ENCODE measurements at places on chromosomes 3 and 15.

- peak; percentile 40 for DNase-seq
These were observed 25.0 kb downstream of the MSL2 start for GRCh38 chr3:136171097-136171542.

DNA sequence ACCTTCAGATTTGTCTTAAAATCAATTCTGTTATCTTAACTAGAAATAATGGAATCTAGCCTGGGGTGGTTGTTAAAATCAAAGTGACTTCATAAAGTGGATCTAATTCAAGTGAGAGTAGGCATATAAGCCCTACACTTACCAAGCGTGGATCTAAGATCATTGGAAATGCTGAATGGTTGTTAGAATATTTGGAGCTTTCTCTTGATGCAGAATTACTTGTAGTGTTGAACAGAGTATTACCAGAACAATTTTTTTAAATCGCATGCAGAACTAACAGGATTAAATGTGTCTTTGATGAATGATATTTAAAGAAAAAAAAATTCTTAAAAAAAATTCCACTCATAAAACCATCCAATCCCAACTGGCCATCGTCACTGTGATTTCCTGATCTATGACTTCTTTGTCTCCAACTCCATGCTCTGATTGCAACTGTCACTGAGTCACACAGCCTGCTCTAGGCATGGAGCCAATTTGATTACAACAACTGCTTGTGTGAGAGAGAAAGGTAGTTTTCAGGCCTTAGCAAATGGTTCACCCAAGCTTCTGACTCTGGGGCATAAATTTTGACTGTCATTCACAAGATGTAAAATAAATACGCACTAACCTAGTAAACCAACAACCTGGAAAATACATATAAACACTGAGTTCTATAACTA, 25.9 kb upstream of the SPRED1 start:
- DNase-seq, result peak; percentile 73

DNA sequence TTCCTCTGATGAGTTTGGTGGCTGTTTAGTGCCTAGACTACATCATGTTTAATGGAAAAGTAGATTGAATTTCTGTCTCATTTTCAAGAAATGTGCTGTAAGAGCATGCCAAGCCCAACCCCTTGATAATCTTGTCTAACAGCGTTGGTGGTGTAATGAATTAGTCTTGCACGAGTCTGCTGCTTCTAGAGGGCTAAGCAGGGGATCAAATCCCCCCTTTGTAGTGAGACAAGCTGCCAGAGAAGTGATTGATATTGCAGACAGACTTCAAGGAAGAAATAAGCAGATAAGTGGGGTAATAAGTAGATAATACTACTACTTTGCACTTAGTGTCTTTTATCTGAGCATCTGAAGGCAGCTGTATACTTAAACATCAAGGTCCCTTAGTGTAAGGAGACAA, 141.4 kb downstream of the TP63 start:
- DNase-seq, result peak; percentile 40

GRCh38 chr3:101656651-101657050, 20.3 kb downstream of the ZBTB11 start:
- DNase-seq, result no peak

GRCh38 chr15:42576776-42577175, 1.4 kb downstream of the STARD9 start:
- no peak for DNase-seq

DNA sequence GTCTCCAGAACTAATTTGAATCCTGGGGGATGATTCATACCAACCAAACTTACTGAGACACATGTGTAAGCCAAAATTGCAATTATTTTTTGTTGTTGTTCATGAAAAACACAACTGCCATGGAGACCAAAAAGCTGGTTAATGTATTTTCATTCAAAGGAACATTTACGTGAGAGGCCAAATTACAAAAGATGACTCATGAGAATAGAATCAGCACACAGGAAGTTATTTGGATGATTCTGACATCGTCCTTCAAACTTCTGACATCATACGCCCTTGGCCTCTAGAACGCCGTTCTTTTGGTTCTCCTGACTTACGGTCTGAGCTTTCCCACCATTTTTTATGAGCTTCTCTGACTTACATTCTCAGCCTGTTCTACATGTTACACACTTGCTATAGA, 3.0 kb upstream of the ZNF280D start:
- peak; percentile 70 for DNase-seq

- DNase-seq, result no peak
These were observed 767.7 kb upstream of the ALCAM start for GRCh38 chr3:104598848-104599511.

DNA sequence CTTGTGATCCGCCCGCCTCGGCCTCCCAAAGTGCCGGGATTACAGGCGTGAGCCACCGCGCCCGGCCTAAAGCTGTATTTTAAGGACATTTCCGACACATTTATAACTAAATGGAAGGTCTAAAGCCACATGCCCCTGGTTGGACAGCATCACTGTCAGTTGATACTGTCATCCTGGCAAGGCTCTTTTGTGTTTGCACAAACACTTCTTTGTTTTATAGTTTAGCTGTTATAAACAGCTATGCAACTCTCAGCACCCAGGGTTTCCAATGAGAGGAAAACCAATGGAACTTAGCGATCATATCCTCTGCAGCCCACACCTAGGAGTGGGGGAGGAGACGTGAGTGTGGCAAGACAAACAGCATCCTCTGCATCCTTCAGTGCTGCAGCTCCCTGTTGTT, 19.7 kb downstream of the NIPA1 start:
- no peak for DNase-seq

- no peak for DNase-seq
These were observed 47.2 kb upstream of the SECISBP2L start for GRCh38 chr15:49093252-49094105.

DNA sequence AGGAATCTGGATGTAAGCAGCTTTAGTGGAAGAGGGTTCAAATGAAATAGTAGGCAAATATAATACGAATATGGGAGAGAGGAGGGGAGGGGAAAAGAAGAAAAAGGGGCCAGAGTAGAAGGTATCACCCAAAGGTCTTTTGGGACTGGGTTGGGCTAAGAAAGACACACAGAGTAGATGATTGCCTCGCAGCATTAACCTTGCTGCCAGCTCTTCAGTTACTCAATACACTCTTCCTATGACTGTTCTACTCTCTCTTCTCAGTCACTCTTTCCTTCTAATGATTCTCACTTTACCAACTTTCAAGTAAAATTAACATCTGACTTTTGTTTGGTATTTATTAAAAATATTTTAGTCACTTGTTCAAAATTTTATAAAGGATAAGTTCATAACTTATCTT, 52.8 kb downstream of the CLASP2 start:
- DNase-seq, result no peak

- DNase-seq, result peak; percentile 35
These were observed 48.8 kb downstream of the UACA start for GRCh38 chr15:70714565-70714964.

- DNase-seq, result peak; percentile 71
These were observed 65.7 kb upstream of the ALDH1L1 start for GRCh38 chr3:126245811-126246727.

DNA sequence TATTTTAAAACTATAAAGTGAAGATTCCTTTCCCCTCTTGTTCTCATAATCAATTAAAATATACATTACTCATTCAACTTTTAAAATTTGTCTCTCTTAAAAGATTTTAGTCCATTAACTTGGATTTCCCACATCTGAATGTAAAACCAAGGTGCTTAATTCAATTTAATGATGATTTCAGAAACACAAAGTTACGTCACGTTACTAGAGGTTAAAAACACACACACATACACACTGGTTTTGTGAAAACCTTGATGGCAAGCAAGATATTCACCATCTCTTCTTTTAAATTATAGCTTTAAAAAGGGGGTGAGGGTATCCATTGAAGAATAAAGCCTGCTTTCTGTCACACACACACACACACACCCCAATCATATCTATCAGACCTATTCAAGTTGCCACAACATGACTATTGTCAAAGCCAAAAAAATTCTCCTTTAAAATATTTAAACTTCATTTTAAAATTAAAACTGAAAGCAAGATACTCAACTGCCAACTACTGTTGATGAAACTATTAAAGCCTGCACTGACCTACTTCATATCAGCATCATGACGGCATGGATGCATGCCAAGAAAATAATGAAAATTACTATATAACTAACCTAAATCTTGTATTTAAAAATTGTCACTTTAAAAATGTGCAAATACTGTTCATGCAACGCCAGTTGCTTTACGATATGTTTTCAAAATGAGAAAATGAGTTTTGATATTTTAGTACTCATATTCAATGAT, 2.1 kb downstream of the RFX7 start:
- DNase-seq, result peak; percentile 4

DNA sequence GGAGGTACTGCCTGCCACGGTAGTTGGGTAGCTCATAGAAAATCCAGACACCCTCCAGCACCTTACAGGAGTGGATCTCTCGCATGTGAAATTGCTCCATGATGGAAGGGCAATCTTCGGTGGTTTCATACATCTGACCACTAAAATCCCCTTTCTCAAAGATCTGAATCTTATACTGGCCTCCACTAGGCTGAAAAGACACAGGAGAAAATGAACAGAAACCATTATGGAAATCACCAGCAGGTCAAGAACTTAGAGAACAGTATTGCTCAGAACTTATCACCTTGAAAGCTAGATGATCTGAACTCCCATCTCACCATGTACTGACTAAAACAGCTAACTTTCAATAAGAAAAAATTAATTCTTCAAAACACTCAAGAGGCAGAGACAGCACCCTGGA, 5.4 kb downstream of the CRYGS start:
- DNase-seq, result no peak

- peak; percentile 64 for DNase-seq
These were observed 30.8 kb upstream of the MAP3K13 start for GRCh38 chr3:185332026-185332735.

- no peak for DNase-seq
These were observed 33.8 kb downstream of the SLCO3A1 start for GRCh38 chr15:91887321-91887720.

DNA sequence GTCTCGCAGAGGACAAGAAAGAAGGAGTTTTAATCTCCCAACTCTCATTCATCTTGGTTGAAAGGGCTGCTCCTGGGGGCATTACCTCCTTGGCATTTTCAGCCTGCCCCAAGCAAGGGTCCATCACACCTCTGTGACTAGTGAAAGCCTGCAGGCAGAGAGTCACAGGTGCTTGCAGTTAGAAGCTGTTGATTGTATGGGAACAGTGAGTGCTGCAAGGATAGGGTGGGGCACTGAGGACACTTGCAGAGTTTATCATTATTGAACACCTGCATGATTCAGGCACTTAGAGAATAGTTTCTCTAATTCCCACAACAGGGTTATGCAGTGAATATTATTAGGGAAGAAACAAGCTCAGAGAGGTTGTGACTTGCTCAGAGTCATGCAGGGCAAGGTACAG, 41.7 kb upstream of the IGF2BP2 start:
- DNase-seq, result no peak

- peak; percentile 53 for DNase-seq
These were observed 34.2 kb upstream of the PRR23E start for GRCh38 chr3:127158614-127159229.

GRCh38 chr3:128317698-128318231, 148.9 kb downstream of the DNAJB8 start:
- no peak for DNase-seq

- DNase-seq, result no peak
These were observed 9.5 kb downstream of the OSBPL10 start for GRCh38 chr3:31971607-31972006.

- no peak for DNase-seq
These were observed 24.7 kb downstream of the SPATA12 start for GRCh38 chr3:57085211-57085610.

GRCh38 chr3:43319794-43320193, 33.5 kb downstream of the SNRK start:
- peak; percentile 10 for DNase-seq

DNA sequence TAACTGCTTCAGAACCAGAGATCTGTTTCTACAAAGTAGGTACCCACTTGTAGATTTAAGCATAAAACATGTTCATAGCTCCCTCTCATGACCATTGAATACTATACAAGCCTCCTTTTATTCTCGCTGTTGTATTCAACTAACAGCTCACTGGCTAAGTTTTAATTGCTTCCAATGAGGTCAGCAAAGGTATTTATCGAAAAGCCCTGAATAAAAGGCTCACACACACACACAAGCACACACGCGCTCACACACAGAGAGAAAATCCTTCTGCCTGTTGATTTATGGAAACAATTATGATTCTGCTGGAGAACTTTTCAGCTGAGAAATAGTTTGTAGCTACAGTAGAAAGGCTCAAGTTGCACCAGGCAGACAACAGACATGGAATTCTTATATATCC, at the start of gene FGF7:
Gene FGF7, plus strand, starts transcription at position 222 of the 400 bp plus-strand sequence. CDS start 1,056 bp downstream, outside the sequence.
- DNase-seq, result peak; percentile 56

DNA sequence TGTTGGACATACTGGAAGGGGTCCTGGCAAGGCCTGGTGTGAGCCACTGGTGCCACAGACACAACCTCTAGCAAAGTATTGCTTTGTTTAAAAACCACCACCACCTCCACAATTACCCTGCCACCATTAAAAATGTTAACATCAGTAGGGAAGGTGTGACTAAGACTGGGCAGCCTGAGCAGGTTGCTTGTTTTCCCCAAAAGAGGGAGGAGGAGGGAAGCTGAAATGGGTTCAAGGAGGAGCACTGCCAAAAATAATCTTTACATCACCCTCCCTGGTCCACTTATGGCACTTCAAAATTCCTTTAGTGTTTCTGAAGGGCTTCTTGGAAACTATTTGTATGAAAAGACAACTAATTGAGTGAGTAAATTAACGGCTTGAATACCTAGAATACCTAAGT, 99.8 kb upstream of the FGF7 start:
- peak; percentile 38 for DNase-seq

DNA sequence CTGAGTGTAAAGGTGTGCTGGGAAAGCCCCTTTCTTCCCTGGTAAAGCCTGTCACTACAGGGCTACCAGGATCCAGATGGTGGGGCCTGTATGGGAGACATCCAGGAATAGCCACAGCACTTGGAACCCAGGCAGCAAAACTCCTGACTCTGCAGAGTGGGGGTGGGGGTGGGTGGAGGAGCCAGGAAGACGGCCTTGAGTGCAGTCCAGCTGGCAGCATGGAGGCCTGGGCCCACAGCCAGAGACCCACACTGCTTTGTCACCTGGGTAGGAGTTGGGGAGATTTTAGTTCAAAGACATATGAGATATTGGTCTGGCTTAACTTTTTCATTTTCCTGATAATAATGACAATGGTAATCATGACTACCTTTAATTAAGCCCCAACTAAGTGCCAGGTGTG, 116.7 kb upstream of the MRPS22 start:
- no peak for DNase-seq

DNA sequence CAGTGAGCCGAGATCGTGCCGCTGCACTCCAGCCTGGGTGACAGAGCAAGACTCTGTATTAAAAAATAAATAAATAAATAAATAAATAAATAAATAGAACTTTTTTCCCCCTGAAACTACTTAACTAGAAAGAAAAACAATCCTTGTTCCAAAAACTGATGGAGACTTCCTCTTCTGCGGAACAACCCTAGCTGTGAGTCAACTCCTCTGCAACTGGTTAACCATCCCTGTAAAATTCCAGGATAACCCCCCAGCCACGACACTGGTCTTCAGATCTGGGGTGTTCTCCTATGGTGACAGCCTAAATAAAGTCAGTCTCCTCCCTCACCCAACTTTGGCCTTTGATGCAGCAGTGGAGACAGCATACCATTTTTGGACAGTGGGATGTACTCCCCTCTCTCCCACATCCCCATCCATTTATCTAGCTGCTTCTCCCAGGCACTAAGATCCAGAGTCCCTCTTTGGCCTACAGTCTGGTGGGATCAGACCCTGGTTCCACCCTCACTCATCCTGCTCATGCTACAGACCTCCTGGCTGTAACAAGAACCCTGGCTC, 352.6 kb downstream of the OCA2 start:
- DNase-seq, result no peak

GRCh38 chr3:178583963-178584575, 47.8 kb downstream of the KCNMB2 start:
- DNase-seq, result no peak

- DNase-seq, result no peak
These were observed 59.5 kb upstream of the DCLK3 start for GRCh38 chr3:36823806-36824205.

Data from EH (cell line).